Cardiac septum (tissue), 1 donor: ENCODE measurements at places on chromosomes 1 and 21.

DNA sequence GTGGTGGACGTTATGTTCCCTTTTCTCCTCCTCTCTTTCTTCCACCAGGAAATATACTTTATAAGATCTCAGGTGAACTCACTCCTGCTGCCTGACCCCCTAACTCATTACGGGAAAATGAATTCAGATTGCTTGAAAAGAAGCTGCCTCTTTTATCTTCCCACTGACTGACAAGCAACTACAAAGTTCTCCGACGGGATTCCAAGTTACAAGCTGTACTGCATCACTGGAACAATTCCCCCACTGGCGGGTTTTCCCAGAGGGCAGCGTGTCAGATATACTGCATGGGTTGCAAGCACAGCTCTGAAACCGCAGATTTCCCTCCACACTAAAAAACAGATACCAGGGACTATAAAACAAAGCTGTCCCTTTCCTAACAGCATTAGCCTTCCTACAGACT is 390.6 kb downstream of the KCTD3 start:
- no peak for DNase-seq

- peak; percentile 9 for DNase-seq
Observed at GRCh38 chr1:166151804-166152203, 15.0 kb downstream of the FAM78B start.

GRCh38 chr1:161843156-161843555 is 77.0 kb downstream of the ATF6 start:
- DNase-seq: no peak

DNA sequence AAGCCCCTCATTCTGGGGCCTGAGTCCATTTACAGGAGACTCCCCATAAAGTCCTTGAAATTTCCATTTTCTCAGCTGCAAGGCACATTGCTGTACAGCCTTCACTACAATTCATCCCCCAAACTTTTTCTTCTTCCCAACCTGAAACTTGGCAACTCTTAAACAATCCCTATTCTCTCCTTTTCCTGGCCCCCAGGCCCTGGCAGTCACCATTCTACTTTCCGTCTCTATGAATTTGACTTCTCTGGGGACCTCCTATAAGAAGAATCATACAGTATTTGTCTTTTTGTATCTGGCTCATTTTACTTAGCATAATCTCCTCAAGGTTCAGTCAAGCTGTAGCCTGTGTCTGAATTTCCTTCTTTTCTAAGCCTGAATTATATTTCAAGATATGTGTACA is 332.9 kb downstream of the PCP4 start:
- no peak for DNase-seq

GRCh38 chr1:63779338-63780211 is 5.8 kb downstream of the ROR1 start:
- DNase-seq: no peak

DNA sequence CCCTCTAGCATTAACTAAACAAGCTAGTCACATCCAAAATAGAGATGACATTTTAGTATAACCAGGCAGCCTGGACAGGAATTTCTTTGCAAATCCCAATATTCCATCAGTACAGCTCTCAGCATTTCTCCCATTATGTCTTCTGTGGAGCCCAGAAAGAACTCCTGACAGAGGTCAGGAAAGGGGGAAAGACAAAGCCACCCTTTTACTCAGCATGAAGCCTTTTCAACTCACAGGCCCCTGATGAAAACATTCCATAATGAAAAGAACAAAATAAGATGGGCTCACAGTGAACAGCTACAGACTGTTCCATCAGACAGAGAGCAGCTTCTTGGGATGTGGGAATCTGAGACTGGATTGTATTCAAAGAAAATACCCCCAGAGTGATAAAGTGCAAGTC is 80.6 kb downstream of the TEX35 start:
- no peak for DNase-seq

- DNase-seq: no peak
Observed at GRCh38 chr1:237507005-237507404, 383.7 kb downstream of the ZP4 start.

DNA sequence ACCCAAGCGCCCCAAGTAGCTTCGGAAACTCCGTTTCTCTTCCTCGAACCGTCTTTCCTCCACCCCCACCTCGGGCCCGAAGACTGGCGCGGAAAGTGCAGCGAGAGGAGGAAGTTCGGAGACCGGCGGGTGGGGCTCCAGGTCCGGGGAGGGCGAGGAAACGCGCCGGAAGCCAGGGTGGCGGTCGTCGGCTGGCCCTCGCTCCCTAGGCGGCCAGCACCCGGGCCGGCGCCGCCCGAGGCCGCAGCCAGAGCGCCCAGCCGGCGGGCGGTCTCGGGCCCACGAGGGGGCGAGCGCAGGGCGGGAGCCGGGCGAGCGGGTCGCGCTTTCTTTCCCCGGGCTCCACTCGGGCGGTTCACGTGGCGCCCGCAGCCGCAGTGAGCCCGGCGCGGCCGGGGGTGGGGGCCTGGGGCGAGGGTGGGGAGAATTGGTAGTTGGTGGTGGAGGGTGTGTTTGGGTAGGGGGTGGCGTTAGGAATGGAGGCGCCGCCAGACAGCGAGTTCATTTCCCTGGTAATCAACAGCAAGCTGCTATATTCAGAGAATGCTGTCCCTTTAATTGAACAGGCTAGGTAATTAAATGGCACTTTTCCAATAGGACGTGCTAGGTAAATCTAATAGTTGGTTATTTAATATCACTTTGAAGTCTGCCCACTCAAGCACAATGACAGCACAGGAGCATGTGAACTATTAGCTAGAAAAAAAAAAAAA is 6.7 kb downstream of the LMO4 start:
- peak; percentile 94 for DNase-seq

DNA sequence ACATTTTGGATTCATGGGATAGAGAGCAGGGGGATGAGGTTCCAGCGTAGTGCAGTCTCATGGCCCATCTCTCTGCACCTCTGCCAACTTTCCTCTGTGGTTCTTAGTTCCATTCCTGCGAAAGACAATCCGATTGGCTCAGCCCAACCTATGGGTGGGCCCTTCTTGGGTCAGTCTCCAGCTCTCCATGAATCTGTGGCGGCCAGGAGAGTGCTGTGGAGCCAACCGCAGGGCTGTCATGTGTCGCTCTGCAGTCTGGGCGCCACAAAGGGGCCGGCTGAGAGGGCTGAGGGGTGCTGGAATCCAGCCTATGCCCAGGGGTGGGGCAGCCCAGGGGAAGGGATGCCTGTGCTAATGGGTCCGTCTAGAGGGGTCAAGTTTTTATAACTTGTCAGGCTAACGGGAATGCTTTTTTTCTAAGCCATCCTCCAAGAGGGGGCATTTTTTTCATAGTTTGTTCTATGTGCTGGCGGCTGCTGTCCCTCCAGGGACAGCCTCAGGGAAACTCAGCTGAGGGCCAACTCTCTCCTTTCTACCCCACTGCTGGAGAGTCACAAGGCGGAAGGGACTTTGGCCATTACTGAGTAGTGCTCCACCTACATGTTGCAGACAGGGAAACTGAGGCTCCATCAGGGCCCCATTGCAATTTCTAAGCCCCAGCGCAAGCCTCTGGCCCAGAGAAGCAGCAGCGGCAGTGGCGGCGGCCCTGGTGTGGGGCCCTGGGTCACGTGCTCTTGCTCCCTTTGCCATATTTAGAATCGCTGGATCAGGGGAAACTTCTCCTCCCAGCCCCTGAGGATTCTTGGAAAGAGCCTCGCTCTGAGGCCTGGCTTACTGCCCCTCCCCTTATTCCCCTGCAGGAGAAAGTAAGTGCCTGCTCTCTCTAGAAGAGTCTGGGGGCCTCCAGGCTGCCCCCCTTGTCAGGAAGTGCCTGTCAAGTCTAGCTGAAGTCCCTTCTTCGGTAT is 23.4 kb downstream of the KCNQ4 start:
- no peak for DNase-seq

- DNase-seq: no peak
Observed at GRCh38 chr1:198449727-198450433, 90.6 kb downstream of the ATP6V1G3 start.

DNA sequence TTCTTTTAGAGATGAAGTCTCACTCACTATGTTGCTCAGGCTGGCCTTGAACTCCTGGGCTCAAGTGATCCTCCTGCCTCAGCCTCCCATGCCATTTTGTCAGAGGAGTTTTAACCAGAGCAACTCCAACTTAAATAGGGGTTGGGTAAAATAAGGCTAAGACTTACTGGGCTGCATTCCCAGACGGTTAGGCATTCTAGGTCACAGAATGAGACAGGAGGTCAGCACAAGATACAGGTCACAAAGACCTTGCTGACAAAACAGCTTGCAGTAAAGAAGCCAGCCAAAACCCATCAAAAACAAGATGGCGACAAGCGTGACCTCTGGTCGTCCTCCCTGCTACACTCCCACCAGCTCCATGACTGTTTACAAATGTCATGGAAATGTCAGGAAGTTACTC is 5.7 kb upstream of the DNAH14 start:
- DNase-seq: no peak

DNA sequence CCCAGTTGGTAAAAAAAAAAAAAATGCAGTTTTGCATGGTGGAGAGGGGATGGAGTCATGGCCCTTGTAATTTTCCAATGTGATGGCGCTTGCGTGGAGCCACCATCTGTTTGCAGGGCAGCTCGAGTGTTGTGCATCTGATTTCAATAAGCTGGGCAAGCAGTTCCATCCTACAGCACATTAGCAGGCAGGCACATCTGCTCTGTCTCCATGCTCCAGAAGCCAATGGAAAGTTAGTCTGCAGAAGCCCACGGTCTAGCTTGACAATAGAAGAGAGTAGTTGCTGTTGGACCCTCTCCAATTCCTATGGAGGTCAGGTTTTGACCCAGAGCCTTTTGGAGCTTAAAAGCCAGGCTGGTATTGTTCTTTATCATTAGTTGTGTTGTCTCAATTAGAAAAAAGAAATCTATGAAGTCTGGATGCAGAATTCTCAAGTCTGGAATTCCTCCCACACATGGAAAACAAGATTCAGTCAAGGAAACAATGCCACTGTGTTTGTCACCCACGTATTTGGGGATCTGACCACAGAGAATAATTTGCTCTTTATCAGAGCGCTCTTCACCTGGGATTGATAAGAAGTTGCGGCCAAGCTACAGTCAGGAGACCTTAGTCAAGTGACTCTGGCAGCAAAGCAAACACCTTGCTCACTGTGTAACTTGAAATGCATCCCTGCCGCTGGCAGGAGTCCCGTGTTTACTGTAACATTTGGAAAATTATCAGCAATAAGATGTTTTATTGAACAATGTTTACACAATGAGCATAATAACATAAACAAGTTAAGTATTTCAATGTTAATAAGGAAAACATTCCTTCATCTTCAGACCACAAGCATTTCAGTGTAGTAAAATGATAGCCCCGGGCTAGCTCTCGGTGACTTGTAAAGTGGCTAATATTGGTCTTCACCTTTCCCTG is 20.7 kb downstream of the NGF start:
- no peak for DNase-seq

DNA sequence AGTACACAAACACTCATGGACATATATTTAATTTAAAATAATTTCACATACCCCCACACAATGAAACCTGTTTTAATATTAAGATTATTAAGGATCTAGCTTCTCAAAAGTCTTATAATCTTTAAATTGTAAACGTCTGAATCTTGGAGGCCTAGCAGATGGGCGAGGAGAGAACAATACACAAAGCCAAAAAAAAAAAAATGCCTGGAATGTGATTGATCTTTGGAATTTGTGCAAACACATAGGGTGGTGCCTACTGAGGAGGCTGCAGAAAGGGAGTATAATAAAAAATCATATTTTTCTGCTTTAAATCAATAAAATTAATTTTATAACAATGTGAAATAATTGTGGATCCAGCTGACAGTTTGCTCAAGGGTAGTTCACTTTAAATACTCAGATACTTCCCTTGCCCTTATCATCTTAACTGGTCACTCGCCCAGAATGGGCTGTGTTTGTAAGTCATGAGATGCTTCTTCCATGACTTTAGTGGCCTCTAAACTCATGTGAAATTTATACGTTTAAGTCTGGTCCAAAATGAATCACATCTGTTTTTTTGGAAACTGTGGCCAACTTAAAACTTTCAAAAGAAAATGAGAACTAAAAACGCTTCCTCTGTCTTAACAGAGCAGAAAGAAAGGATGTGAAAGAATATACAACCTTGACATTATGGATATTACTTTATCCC is 802.8 kb upstream of the CXADR start:
- DNase-seq: no peak

GRCh38 chr1:119859647-119860046 is 36.7 kb downstream of the ADAM30 start:
- no peak for DNase-seq
